ENCODE measurements at places on chromosomes 5 and 9.
A peak's percentile ranks its signal among the peaks of the same experiment; 100 is the strongest.

GRCh38 chr9:127320115-127320378 is 55.5 kb downstream of the GARNL3 start:
- no peak for DNase-seq

GRCh38 chr5:157828105-157828943 is 30.6 kb downstream of the CLINT1 start:
- DNase-seq, result no peak

GRCh38 chr9:98316445-98317133 is 61.1 kb upstream of the TBC1D2 start:
- DNase-seq, result no peak

GRCh38 chr9:86347991-86348390 is 6.2 kb downstream of the TUT7 start:
- DNase-seq, result no peak

DNA sequence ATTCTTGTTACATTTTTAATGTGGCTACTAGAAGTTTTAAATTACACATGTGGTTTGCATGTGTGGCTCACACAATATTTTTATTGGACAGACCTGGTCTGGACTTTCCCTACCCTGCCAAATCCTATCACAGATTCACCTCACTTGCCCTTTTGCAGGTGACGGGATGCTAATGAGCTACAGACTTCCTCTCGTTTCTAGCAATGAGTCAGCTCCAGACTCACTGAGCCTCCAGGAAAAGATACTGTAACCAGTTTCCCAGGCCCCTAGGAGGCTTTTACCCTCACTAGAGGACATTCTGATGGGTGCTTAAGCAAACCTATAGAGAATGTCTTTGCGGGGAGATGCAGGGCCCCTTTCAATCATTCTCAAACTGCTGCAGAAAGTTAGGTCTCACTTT is 135.4 kb downstream of the WDR41 start:
- DNase-seq, result no peak

- no peak for DNase-seq
Observed at GRCh38 chr5:178279026-178279722, 46.6 kb upstream of the PHYKPL start.

DNA sequence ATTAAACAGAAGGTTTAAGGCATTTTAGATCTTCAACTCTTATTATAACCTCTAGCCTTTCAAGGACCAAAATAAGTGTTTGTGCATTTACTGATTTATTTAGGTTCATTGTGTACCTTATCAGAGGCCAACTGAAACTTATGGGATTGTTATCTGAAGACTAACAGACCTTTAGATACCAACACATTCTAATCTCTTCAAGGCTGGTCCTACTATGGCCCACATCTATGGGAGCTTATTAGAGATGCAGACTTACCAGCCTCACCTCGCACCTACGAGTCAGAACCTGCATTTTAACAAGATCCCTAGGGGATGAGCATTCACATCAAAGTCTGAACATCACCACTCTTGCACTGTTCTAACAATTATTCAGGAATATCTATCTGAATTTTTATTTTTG is 1.9 kb downstream of the IARS1 start:
- DNase-seq, result no peak

- peak; percentile 33 for DNase-seq
Observed at GRCh38 chr5:139164020-139164419, 34.1 kb downstream of the SIL1 start.

GRCh38 chr5:61344187-61344944 is 12.3 kb downstream of the ZSWIM6 start:
- DNase-seq, result no peak

GRCh38 chr5:37838152-37838932 is 1.5 kb downstream of the GDNF start:
- no peak for DNase-seq

DNA sequence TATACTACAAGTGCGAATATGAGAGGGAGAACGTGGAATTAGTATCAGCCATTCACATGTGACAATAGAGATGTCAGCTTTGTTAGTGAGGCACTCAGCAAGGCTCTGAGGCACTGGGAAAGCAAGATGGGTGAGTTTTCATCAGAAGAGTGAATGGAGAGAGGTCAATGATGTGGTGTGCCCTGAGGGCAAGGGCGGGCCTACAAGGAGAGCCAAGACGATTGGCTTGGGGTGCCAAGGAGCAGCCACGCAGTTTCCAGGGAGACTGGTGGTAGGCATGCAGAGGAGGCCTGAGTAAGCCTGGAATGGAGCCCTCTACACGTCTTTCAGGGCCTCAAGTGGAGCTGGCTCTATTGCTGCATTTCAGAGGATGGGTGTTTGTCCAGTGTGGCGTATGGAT is 24.7 kb downstream of the BTF3 start:
- no peak for DNase-seq

- DNase-seq, result no peak
Observed at GRCh38 chr5:34571677-34572041, 84.5 kb upstream of the RAI14 start.

DNA sequence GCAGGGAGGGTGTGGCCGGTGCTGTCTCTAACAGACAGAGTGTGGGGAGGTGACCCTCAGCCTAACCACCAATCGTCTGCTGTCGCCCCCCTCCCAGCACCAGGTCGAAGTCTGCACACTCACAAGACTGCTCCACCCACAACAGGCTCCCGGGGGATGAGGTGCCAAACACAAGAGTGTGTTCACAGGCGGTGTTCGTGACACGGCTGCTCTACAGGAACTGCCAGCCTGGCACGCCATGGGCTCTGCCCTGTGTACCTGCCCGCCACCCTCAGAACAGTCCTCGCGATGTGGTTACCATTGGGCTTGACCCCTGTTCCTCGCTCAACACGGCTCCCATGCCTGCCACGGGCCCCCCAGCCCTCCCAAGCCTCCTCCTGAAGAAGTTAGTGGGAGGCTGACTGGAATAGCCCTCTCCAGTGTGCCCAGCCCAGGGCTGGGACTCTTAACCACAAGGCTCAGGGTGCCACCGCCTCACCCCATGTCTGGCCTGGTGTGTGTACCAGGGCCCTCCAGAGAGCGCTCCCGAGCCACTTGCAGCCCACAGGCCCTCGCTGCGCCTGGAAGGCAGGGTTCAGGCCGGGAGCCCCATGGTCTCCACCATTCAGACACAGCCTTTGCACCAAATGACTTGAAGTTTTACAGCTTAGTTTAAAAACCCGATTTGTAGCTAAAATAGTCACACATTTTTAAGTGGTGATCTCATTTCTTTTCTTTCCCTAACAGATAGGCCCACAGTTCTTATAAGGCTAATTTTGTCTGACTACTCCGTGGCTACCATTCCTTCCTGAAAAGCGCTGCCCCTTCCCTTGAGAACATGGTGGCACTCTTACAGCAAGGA is 102.5 kb downstream of the CAMSAP1 start:
- DNase-seq, result no peak

DNA sequence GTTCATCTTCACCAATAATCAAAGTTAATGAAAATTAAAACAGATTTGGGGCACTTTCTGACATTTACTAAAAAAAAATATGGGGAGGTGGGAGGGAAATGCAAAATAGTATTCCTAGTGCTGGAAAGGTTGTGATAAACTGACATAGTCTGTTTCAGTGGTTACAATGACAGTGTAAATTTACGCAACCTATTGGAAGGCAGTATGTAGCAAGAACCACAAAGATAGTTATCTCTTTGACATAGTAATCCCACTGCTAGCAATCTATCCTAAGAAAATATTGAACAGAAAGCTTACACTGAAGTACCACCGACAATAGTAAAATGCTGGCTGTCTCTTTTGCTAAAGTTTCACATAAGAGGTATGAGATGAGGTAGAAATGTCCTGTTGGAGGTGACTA is 15.1 kb upstream of the EPB41L4B start:
- no peak for DNase-seq

DNA sequence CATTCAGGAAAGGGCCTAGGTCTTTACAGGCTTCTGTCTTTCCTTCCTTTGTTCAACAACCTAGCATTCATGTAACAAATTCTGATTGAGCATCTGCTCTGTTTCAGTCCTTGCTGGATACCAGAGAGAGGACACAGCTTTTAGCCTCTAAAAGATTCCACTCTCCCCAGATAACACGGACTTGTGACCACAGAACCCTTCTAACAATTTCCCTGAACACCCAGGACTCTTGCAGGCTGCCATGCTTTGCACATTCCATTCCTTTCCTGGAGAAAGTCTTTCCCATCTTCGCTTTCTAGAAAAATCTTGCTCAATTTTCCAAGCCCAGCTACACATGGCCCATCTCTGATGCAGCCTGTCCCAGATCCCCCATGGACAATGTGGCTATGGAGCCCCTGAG is 310.9 kb downstream of the ACTL7B start:
- DNase-seq, result no peak

DNA sequence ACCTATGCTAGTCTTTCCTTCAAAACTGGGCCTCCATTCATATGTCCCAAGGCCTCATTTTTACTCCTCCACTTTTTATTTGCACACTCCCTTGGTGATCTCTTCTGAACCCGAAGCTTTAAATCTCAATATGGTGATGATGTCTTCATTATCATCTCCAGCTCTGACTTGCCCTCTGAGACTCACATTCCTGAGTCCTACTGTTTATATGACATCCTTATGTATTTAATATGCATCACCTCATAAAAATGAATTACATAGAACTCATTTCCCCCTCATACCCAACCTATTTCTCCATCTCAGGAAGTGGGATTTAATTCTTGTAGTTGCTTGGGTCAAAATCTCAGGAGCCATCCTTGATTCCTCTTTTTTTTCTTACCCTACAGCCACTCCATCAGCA is 473.0 kb downstream of the EBF1 start:
- DNase-seq, result no peak

GRCh38 chr9:96867079-96867804 is 12.9 kb upstream of the ZNF782 start:
- DNase-seq, result no peak

- DNase-seq, result no peak
Observed at GRCh38 chr9:136782452-136782851, 8.7 kb upstream of the TMEM141 start.

DNA sequence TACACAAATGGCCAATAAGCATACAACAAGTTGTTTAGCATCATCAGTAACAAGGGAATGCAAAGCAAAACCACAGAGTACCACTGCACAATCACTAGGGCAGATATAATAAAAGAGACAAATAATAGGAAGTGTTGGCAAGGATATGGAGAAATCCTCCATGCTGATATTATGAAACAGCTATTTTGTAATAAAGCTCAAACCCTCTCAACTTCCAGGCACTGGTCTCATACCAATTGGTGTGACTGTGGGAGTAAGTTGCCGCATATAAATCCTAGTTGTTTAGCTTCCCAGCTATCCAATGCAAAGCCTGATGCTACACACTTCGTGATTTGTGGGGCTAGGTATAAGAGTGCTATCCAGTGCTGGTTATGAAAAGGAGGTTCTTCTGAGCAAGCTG is 88.6 kb downstream of the SMIM23 start:
- DNase-seq, result no peak

- DNase-seq, result no peak
Observed at GRCh38 chr9:131416509-131416908, 22.6 kb downstream of the PRRC2B start.

GRCh38 chr9:69392826-69393225 is 67.8 kb downstream of the ENTREP1 start:
- DNase-seq, result no peak

- no peak for DNase-seq
Observed at GRCh38 chr9:85995599-85995998, 54.7 kb downstream of the NAA35 start.

DNA sequence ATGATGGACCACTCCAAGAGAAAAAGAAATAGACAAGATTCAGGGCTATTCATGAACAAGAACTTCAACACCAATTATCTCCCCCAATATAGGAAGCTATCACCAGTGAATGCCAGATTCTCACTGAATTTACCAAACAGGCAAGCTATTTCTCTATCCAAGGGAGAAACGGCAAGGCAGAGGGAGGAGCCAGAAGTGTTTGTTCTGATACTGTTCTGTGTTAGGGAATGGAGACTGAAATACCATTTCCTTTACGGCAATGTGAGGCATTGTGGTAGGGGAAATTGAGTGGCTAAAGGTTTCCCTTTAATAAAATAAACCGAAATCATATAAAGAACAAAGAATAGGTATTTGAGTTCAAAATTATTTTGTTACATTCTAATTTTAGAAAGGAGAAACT is 68.0 kb upstream of the ALDH1A1 start:
- DNase-seq, result no peak

DNA sequence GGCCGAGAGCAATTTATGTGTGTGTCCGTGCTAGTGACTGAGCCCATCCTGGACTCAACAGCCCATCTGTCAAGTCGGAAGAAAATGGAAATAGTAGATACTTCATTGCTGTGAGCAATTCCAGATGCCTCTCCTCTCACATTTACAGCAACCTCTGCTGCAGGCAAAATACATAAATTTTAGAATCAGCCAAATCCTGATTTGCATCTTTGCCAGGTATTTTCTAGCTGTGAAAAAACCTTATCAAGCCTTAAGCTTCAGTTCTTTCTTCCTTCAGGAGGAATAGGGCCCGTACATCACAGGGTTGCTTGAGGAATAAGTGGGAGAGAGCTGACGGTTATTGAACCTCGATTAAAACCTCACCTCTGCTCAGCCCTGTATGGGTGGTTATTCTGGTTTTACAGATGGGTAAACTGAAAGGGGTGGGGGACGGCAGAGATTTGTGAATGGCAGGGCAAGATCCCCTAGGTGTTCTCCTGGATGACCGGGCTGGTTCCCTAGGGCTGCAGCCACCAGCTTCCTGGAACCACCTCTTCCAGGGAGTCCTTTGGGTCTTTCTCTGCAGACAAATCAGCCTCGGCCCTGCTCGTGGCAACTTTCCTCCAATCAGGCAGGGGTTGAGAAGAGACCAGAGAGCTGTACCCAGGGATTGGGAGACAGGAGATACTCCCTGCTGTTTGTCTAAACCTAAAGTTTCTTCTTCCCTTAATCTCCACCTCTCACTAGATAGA is 5.3 kb upstream of the MSX2 start:
- no peak for DNase-seq

DNA sequence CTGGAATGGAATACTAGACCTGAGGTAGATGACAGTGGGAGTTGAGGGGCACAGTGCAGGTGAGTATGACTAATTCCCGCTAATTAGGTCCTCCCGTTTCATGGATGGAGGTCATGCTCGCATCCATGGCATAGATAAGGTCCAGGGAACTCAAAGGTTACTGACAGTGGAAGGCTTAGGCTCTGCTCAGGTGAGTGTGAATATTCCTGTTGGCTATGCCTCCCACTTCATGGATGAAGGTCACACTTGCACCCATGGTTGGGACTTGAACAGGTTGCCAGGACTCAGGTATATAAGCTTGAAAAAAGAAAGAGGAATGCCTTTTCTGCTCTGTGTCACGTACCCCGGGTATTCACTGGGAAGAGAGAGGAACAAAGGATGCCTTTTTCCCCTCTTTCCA is 19.8 kb upstream of the UNC13B start:
- no peak for DNase-seq

- DNase-seq, result no peak
Observed at GRCh38 chr9:19967888-19968459, 179.1 kb upstream of the SLC24A2 start.

- DNase-seq, result no peak
Observed at GRCh38 chr5:142520885-142521284, 165.0 kb downstream of the FGF1 start.

- DNase-seq, result no peak
Observed at GRCh38 chr9:135914921-135915320, 7.6 kb upstream of the CAMSAP1 start.

- no peak for DNase-seq
Observed at GRCh38 chr9:114484215-114484853, 20.9 kb downstream of the WHRN start.

Data from hematopoietic multipotent progenitor cell treated with erythropoietin and hydrocortisone succinate and interleukin-3 and kit ligand, for 15 days (in vitro differentiated cells).